ENCODE measurements at places on chromosomes 5 and 9.
A peak's percentile ranks its signal among the peaks of the same experiment; 100 is the strongest.

DNA sequence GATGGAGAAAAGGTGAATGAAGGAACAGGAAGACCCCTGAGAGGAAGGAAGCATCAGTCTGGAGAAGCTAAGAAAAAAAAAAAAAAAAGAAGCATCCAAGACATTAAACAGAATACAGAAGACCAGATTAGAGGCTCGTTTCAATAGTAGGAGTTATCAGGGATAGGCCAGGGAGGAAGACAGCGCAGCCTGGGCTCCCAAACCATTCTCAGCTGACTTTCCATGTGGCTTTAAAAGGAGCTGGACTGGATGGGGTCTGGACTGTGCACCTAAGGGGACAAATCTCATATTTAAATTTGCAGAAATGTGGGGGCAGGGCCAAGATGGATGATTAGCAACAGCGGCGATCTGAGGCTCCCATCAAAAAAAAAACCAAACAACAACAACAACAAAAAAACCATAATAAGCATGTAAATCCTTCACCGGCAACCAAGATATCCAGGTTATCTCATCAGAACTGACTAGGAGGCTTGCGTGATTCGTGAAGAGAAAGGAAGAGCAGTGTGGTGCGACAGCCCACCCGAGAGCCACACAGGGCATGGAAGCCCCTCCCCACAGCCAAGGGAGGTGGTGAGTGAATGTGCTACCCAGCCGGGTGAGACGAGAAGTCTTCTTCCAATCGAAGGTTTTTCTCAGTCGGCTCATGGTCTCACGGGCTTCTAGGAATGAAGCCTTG lies 114.9 kb upstream of the ADAMTS16 start:
- no peak for DNase-seq

GRCh38 chr9:126522612-126523356 lies 90.9 kb upstream of the LMX1B start:
- DNase-seq: no peak

- no peak for DNase-seq
Observed at GRCh38 chr9:99722877-99723276, 98.8 kb upstream of the NR4A3 start.

GRCh38 chr9:112379177-112380101 lies 469 bp upstream of the HSDL2 start:
- DNase-seq: peak; percentile 87

GRCh38 chr5:43711496-43711895 lies 108.5 kb downstream of the NNT start:
- no peak for DNase-seq

GRCh38 chr9:116074658-116075057 lies 78.9 kb upstream of the PAPPA start:
- no peak for DNase-seq

DNA sequence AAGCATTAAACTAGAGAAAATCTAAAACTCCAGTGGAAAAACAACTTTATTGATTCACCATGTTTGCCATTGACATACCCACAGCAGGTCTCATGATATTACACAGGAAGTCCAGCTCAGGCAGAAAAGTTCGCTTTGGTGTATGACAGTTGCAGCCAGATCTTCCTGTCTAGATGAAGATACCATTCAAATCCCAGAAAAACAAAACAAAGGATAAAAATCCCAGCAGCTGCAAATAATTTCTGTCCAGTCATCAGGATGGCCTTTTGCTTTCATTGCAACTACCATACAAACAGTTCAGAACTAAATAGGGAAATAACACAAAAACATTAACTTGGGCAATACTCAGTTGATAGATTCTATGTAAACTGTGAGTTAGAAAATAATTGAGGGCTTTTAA lies 136.0 kb upstream of the NREP start:
- DNase-seq: no peak

DNA sequence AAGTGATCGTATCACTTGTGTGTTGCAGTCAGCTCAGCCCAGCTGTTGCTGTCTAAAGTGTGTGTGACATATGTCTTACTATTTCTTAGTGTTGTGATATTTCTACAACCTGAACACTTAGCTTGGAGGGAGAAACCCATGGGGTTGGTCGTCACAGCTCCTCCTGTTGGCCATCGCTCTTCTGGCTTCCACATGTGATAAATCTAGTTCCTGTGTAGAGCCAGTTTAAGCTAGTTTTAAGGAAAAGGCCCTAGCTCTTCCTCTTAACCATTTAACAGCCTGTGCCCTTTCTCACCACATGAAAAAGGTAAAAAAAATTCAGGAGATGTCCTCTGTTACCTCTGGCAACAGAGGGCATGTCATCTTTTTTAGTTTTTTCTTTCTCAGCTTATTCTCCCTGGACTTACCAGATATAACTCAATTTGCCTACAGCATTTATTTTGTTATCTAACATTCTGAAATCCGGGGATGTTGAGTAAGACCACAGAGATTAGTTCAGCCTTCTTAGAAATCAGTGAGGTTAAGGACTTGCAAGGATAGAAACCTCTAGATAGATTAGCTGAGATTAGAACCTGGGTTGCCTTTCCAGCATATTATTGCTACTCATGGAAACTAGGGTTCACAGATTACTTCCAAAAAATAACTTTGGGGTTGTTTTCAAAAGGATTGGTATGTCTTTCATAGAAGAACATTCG lies 100.4 kb downstream of the GAPVD1 start:
- DNase-seq: no peak

- no peak for DNase-seq
Observed at GRCh38 chr9:119662329-119662728, 293.1 kb upstream of the BRINP1 start.

DNA sequence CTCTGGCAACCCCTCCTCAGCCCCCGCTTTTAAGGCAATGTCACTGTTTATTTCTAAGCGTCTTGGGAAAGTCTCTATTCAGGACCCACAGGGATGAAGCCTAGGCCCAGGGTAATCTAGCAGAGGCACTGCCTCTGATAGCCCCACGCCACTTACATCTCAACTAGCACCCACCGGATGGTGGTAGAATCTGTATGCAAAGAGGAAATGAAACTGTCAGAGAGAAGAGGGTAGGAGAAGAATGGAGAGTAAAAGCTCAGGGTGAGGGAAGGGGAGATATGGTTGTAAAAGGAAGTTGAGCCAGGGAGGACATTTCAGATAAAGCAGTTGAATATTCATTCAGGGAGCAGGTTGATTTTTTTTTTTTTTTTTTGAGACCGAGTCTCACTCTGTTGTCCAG lies 3.0 kb downstream of the FRRS1L start:
- DNase-seq: no peak

- DNase-seq: peak; percentile 26
Observed at GRCh38 chr5:74392711-74393351, 247.7 kb downstream of the ENC1 start.

- DNase-seq: no peak
Observed at GRCh38 chr9:92438900-92439526, 14.7 kb upstream of the OMD start.

GRCh38 chr9:73780916-73781315 lies 629.3 kb downstream of the ANXA1 start:
- no peak for DNase-seq

- DNase-seq: no peak
Observed at GRCh38 chr5:169343766-169344165, 42.8 kb upstream of the SLIT3 start.
